C1 segment of cervical spinal cord (tissue), 14 donors: ENCODE measurements at places on chromosomes 11 and 22.

DNA sequence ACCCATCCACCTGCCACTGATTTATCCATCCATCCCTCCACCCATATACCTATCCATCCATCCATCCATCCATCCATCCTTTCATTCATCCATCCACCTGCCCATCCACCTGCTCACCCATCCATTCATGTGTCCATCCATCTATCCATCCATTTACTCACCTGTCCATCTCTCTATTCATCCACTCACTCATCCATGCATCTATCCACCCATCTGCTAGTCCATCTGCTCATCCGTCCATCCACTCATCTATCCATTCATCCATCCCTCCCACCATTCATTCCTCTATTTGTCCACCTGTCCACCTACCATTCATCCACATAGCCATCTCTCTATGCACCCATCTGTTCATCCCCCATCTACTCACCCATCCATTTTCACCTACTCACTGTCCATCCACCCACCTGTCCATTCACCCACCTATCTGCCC is 48.6 kb upstream of the CCDC188 start:
- DNase-seq = no peak

- no peak for DNase-seq
Measured at GRCh38 chr11:132072044-132072857, 701.8 kb downstream of the NTM start.

DNA sequence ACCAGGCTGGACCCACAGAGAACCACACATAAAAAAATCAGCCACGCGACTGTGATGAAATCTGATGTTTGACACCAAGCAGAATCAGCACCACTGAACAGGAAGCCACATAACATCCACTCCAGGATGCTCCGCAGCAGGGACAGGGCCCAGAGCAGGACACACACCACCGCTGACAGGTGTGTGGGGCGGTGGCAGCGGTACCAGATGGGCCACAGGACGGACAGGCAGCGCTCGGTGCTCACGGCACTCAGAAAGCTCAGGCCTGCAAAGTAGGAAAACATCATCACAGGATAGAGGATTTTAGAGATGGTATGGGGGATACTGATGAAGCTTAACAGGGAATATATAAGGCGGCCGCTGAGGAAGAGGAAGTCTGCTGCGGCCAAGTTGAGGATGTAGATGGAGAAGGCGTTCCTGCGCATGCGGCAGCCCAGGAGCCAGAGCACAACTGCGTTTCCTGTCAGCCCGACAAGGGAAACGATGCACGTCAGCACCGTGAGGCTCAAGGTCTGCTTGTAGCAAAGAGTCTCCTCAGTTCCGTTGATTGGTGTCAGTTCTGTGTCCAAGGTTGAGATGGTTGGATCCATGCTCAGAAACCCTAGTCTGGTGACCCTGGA is 4.9 kb downstream of the MRGPRX1 start:
- DNase-seq = no peak

DNA sequence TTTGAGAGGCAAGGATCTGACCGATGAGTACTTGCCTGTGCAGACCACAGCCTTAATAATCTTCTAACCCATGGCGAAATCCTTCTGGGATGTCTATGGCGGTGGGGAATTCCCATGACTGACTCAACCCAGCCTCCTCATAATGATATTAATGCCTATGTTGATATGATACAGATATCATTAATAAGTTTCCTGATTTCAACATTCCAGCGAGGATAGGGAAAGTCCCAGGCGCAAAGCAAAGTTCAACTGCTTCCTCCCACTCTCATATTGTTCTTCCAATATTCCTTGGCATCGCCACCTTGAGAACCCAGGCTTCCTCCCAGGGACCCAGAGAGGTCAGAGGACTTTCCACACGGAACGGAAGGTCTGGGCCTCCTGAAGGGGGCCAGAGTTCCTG is 110.3 kb upstream of the TMEM45B start:
- no peak for DNase-seq

DNA sequence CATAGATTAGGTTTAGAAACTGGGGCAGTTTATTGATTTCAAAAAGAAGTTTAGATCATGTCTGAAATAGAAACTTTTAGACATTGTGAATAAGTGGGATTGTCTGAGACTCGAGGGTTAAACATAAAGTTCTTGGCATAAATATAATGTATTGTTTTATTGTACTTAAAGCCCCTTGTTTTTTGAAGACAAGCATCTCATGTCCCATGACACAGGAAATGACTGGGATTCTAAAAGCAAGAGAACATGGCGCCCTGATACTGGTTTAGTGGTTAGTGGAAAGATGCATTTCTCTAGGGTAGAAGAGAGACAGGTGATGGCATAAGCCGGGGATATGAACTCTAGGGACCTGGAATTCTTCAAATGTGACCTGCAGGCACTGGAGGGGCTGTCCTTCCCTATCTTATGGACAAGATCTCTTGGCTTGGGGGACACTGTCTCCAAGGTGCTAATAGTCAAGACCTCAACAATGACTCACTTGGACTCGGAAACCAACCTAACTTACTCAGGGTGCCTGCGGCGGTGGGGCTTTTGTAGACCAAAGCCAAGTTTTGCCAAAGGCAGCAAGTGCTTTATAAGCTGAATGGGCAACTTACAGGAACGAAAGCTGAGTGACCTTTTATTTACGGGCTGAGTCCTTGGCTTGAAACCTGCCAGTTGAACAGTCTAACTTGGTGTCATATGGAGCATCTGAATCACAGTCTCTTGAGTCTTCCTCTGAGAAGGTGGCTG is 48.2 kb downstream of the UBASH3B start:
- peak; percentile 41 for DNase-seq

DNA sequence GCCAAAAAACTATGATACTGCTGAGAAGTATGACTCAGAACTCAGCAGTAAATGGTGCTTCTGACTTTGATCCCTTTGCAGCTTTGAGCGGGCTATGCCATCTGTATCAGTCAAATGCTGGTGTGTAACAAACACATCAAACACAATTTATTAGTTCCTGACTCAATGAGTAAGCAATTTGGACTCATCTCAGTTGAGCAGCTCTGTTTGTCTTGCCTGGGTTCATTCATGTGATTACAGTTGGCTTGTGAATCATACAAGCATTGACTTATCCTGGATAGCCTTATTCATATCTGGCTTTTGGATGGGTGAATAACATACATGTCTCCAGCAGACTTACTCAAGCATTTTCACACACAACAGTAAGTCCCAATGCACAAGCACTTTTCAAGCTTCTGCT is 858.8 kb downstream of the METTL15 start:
- DNase-seq = no peak

GRCh38 chr11:122879785-122880184 is 2.8 kb upstream of the JHY start:
- no peak for DNase-seq

- DNase-seq = no peak
Measured at GRCh38 chr11:87743007-87743406, 432.2 kb downstream of the RAB38 start.

- DNase-seq = no peak
Measured at GRCh38 chr22:17876306-17876831, 102.1 kb upstream of the BID start.

- no peak for DNase-seq
Measured at GRCh38 chr22:24005201-24005600, at the start of gene GSTT4. Gene GSTT4, minus strand, starts transcription at chr22:24005453. Its CDS starts 97 bp downstream, at chr22:24005356.

DNA sequence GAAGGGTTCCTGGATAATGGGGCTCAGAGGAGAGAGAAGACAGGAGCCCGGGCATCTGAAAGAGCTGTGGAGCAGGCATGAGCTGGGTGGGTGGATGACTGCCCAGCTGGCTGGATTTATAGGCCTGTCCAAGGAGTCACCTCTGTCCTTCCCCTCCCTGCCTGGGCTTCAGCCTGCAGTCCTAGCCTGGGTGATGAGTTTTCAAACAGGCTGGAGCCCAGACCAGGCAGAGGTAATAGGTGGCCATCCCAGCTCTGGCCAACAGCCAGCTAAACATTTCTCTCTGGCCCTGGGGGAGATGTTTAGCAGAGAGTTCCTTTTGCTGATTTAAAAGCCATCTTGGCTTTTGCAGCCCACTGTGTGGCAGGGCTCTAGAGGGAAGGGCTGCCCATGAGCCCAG is 5.4 kb downstream of the C11orf96 start:
- no peak for DNase-seq

DNA sequence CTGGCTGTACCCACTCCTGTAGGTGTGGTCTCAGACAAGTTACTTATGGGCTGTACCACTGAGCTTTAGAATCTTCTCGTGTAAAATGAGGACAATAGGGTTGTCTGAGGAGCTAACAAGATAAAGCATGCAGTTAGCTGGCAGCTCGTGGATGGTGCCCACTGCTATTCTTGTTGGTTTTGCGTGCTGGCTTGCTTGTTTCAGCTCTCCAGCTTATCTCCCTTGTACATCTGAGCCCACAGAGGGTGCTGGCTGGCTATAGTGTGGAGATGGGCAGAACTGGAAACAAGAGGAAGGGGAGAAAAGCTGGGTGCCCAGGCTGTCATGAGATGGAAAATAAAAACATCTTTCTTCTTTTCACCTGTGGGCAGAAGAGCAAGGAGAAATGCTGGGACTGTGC is 46.5 kb upstream of the GALNT18 start:
- no peak for DNase-seq

- DNase-seq = no peak
Measured at GRCh38 chr11:12288212-12288930, 89.0 kb upstream of the PARVA start.

- no peak for DNase-seq
Measured at GRCh38 chr11:102655547-102655946, 30.4 kb upstream of the MMP20 start.

DNA sequence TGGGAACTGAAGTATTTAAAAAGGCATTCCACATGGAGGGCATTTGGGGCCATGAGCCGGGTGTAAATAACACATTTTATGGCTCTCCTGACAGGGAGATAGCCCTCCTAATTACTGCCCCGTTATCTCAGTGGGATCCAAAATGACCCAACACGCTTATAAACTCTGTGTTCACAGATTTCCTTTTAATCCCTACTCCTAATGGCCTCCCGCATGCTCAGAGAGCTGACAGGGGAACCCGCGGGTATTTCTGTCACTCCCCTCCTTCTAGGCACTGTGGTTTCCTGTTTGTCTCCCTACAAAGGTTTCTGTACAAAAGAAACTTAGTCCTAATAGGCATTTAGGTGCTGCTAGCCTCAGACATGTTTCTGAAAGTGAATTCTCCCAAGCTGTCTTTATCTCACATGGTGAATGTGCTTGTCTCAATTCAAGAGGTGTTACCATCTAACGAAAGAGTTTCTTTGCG is 202.8 kb upstream of the SEZ6L start:
- DNase-seq = no peak

DNA sequence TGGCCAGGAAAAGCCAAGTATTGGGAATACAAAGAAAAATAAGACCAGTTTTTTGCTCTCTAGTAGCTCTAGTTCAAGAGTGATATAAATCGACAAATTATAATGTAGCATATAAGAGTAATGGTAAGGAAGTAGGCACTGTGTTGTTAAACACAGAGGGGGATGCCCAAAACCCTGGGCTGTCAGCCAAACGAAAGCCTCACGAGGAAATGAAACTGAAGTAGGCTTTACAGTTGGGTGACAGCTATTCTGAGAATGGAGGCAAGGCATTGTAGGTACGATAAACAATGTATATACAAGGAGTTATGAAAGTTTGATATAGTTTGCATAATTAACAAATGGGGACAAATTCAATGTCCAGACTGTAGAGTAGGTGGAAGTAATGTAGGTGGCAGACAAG is 176.4 kb downstream of the FAM181B start:
- peak; percentile 40 for DNase-seq

GRCh38 chr11:119223856-119224255 is 17.7 kb downstream of the CBL start:
- no peak for DNase-seq
